Stimulated activated CD8-positive, alpha-beta memory T cell treated with anti-CD3 and anti-CD28 coated beads, Interleukin-15, amount 100 ng/mL, for 24 hours (primary cell): ENCODE measurements at places on chromosomes 2 and 18.

DNA sequence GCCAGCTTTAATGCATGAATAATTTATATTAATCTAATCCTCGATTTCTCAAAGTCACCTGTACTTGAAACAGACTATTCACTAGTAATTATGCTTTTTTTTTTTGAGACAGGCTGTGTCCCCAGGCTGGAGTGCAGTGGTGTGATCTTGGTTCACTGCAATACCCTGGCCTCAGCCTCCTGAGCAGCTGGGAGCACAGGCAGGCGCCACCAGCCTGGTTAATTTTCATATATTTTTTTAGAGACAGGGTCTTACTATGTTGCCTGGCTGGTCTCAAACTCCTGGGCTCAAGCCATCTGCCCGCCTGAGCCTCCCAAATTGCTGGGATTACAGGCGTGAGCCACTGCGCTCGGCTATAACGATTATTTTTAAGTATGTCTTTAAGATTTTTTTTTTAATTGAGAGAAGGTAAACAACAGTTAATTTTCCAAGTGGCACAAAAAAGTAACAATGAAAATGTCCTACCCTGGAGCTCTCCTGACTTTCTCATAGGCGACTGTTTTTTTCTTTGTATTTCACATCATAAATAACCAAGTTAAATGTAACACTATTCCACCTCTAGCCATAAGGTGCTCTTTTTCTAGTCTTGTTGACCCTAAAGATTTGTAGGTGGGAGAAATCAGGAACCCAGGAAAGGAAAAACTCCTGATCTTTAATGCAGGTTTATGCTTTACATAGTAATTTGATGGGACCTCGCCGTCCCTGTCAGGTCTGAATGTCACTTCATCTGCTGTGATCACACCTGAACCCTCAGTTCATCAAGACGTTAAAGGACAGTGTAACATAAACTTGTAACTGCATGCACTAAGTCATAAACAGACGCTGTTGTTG, 1.3 kb upstream of the ANKRD12 start:
- no peak for DNase-seq

DNA sequence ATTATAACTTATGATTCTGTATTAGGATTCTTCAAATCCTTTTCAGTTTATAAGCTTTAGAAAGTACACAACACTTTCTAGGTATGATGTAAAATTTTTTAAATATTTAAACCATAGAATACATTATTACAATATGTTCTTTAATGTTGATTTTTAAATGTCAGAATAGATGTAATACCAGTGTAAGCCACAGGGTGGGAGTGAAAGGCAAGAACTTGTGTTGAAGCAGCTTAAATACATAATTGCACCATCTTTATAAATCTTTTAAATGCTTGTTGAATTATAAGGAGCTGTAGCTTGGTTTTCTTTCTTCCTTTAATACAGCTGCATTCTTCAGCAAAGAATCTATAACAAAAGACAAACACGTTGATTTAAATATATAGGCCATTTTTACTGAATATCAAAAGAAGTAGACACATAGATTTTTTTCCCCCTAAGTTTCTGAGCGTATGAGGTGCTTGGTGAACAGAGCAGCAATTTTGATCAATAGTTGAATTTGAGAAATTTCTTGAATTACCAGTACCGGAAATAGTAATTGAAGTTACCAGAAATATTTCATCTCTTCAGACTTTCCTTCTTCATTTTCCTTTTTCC, 63.0 kb downstream of the TANK start:
- DNase-seq: no peak

GRCh38 chr2:61125123-61125710, 36.8 kb upstream of the C2orf74 start:
- DNase-seq: no peak

- no peak for DNase-seq
These were observed 76.9 kb upstream of the MAP3K20 start for GRCh38 chr2:172998547-172999272.

- no peak for DNase-seq
These were observed 47.5 kb upstream of the TWSG1 start for GRCh38 chr18:9287036-9287435.

GRCh38 chr2:24253303-24253919, 78.6 kb downstream of the FAM228A start:
- DNase-seq: no peak

DNA sequence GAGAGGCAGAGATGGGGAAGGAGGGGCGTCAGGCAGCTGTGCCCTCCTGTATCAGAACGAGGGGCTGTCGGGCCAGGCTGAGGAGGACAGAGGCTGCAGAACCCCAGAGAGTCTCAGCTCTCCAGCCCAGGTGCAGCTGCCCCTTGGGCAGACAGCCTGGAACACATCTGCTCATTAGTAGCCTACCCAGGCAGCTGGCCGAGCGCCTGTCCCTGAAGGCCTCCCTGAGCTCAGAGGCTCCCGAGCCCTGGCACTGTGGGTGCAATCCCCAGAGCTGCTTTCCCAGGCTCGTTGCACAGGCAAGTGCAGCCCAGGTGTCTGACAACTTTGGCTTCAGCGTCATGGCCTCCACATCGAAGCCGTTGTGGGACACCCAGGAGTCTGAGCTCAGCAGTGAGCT, 13.1 kb upstream of the TMEM185B start:
- no peak for DNase-seq

DNA sequence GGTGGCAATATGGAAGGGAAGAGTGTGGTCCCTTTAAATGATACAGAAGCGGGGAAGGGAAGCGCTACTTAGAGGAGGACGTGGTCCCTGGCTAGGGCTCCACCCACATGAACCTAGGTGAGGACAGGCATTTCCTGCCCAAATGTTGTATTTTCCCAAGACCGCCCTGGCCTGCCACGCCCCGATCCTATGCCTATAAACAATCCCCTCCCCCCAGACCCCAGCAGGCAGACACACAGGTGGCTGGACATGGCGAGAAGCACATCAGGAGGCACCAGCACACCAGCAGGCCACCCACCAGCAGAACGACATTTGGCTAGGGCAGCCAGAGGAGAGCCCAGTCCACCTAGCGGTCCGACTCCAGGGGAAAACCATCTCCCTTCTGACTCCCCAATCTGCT, 47.2 kb downstream of the METTL8 start:
- DNase-seq: no peak

DNA sequence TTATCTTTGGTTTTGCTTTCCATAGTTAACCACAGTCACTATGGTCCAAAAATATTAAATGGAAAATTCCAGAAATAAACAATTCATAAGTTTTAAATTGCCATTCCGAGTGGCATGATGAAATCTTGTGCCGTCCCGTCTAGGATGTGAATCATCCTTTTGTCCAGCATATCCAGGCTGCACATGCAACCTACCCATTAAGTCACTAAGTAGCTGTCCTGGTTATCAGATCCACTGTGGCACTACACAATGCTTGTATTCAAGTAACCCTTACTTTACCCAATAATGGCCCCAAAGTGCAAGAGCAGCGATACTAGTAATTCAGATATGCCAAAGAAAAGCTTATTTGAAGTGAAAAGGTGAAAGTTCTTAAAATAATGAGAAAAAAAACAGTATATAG, 10.7 kb downstream of the USP34 start:
- DNase-seq: no peak

DNA sequence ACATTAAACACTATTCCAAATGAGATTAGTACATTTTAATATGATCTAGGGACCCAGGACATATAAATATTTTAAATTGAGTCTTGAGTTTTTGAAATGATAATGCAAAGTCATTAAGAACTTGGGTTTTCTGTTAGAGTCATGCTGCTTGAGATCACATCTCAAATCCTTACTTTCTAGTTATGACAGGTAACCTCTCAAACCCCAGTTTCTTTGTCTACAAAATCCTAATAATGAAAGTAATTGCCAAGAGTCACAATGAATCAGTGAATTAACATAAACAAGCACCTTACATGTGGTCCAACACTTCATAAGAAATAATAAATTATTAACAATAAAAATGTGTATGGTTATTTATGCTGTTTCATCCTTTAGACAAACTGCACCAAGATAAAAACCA, 607.6 kb downstream of the LRP1B start:
- no peak for DNase-seq

DNA sequence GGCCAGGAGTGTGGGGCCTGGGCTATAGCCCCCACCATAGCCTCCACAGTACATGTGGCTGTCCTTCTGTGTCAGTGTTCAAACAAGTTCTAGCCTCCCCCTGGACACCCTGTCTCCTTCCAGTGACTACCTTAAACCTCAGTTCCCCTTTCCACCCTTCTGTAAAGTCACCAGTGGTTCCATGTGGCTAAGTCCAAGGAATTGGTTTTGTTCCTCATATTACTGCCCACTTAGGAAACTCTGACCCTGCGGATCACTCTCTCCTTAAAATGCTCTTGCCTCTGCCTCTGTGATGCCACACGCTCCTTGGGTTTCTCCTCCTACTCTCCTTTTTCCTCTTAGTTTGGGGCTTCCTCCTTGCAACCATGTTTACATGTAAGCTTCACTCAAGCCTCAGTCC, 27.8 kb upstream of the REL start:
- DNase-seq: no peak

DNA sequence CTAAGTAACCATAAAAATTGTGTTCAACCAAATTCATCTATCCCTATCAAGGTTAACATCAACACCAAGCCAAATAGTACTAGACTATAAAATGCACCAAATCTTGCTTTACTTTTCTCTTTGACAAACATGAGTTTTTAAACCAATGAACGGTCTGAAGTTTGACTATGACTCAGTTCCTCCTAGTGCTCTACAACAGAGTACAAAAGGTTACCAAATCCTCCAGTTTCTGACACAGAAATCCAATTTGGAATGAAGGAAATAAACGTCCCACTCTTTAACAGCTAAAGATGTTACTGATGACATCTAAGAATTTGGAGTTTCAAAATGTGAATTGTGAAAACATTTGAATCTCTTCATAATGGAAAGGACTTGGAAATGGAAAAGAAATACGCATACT, 11.8 kb upstream of the ACVR1 start:
- DNase-seq: no peak

GRCh38 chr18:48922801-48923730, 27.7 kb downstream of the SMAD7 start:
- no peak for DNase-seq

DNA sequence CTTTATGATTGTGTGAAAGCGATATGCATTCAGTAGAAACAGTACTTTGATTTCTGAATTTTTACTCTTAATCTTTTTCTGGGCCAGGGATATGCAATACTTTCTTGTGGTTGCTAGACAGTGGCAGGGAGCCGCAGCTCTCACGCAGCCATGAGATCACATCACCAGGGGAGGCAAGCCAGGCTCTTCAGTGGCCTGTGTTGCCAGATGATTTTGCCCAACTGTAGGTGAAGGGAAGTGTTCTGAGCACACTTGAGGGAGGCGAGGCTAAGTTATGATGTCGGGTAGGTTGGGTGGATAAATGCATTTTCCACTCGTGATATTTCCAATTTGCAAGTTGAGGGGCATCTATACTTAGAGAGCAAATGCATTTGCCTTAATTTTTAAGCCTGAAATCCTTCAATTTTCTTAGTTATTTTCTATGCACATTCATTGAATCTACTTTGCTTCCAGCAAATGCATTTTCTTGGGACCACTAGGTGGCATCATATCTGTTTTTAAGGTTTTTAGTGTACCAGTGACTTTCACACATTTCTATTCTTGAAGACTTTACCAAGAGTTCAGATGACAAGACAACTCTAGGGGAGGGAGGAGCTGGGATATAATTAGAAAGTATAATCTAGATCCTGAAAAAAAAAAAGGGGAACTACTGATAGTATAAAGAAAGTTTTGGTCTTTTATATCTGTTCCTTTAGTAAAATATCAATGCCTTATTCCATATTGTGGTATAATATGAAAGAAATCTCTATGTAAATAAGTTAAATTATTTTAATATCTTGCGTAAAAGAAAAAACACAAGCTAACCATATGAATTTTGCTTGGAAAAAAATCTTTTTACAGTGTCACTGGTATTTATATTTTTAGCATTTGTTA, 643.3 kb downstream of the SOCS6 start:
- DNase-seq: no peak
